ENCODE measurements at places on chromosomes 12 and 14. TPM values are rescaled to one million over a fixed set of nuclear protein-coding genes. Genes with fewer than 3 reads are reported as not detected.

EML5 gene
- total RNA-seq: 1.3 TPM

DNA sequence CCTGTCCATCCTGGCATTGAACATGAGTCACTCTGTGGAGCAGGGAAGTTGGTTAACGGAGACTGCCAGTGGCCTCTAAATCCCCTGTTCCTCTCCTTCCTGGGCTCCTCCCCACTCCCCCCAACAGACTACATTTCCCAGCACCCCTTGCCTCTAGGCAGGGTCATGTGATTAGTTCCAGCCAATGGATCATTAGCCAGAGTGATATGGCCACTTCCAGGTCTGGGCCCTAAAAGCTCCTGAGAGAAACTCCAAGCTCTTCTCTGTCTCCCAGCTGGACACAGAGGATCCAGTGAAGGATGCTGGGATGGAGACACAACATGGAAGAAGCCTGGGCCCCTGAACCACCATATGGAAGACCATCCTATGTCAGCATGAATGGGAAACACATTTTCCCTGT is 54.4 kb upstream of the RFLNA start:
- H3K4me3 ChIP-seq: no peak overlapping the region
- no peaks in the 10 kb centered on the region for H3K4me1 ChIP-seq
- no peaks in the 10 kb centered on the region for H3K36me3 ChIP-seq
- DNase-seq: no peak
- no peaks in the 10 kb centered on the region for H3K27me3 ChIP-seq

DNA sequence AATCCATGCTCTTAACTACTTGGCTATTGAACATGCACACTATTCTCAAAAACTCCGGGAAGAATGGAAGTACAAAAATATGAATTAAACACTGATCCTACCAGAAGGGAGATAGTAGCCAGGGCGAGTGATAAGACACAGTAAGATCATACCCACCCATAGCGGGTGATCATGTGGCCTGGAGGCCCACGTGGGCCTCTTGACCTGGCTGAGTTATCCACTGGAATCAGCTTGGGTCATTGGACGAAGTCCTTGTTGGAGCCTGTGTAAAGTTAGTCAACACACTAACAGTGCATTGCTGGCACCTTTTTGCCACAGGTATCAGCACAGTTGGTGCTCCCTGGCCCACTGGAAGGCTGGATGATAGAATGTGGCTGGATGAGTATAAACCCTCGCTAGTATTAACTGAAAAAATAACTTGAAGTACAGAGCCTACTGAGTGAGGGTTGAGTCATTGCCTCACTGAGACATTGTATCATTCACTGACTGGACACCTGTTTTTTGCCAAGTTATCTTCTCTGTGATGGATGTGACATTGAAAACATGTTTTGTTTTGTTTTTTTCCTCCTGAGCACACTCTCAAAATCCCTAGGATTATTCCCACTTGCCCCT is 149.2 kb upstream of the FUT8 start:
- no peak overlapping the region for H3K27ac ChIP-seq
- H3K4me1 ChIP-seq: no peaks in the 10 kb centered on the region

DNA sequence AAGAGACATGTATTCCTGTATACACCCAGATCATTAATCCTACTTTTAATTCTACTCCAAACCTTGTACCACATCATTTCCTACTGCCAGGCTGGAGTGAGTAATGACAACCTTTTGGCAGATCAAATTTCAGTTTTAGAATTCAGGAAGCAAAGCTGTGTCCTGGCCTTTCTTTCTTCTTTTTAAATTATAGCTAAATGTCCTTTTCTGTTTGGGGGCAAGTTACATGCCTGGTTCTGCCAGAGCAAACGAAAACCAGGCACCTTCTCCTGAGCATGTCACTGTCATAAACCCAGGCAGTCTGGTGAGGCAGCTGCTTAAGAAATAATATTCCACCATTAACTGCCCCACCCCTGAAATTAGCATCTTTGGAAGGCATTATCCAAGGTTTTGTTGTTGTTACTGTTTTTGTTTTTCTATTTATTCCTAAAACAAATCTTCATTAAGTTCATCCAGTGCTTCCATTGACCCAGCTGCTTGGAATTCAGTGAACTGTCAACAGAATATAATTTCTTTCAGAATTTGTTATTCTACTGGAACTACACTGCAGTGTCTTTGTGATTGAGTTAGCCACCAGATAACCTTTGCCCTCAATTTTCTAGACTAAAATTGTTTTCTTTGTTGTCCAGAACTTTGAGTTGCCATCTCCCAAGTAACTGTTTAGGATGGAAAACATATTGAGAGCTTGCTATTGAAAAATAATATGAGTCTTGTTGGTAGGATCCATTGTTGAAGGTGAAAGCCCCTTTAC is 33.2 kb downstream of the SAMD4A start:
- H3K4me3 ChIP-seq: no peak overlapping the region
- no peaks in the 10 kb centered on the region for H3K27me3 ChIP-seq
- H3K36me3 ChIP-seq: no peaks in the 10 kb centered on the region
- no peak for DNase-seq

DNA sequence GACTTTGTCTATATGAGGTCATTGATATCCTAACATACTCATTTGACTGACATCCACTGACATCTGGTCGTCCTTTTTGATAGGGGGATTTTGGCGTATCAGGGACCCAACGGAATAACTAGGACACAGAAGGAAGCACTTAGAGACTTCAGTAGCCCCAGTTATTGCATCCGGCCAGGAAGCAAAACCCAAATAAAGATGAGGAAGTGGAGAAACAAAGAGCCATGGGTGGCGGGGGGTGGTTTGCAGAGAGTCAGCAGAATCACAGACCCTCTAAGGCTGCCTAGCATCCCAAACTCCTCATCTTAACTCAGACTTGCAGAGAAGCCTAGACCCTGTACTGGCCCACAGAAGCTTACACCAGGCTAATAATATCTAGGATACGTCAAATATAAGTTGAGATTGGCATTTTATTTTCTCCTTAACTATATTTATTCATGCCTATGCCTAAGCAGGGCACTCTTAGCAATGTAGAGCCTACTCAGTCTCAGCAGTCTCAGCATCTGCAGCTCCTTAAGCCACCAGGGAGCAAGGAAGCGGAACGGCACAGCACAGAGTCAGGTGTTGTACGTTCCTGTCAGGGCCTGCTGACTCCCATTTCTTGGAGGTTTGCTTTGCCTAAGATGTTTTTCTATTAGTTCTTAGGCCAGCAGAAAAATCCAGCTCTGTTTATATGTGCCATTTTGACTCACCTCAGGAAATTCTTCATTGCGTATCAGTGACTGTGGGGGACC is 45.1 kb downstream of the KCNA1 start:
- no peak overlapping the region for H3K4me3 ChIP-seq
- H3K27me3 ChIP-seq: no peaks in the 10 kb centered on the region
- DNase-seq: no peak
- no peaks in the 10 kb centered on the region for H3K4me1 ChIP-seq
- H3K36me3 ChIP-seq: no peaks in the 10 kb centered on the region

- H3K4me3 ChIP-seq: no peak overlapping the region
- H3K4me1 ChIP-seq: no peaks in the 10 kb centered on the region
- H3K27me3 ChIP-seq: no peaks in the 10 kb centered on the region
- H3K36me3 ChIP-seq: no peaks in the 10 kb centered on the region
- DNase-seq: no peak
- H3K27ac ChIP-seq: no peak overlapping the region
Observed at GRCh38 chr14:31051023-31051422, 24.8 kb upstream of the STRN3 start.

ADAMTS20 gene
- not detected for total RNA-seq

OXA1L gene
- 121 TPM for total RNA-seq

GRCh38 chr14:66330228-66330627 is 155.9 kb upstream of the CCDC196 start:
- H3K4me1 ChIP-seq: no peaks in the 10 kb centered on the region
- no peak overlapping the region for H3K4me3 ChIP-seq
- no peaks in the 10 kb centered on the region for H3K27me3 ChIP-seq
- H3K27ac ChIP-seq: no peak overlapping the region

DNA sequence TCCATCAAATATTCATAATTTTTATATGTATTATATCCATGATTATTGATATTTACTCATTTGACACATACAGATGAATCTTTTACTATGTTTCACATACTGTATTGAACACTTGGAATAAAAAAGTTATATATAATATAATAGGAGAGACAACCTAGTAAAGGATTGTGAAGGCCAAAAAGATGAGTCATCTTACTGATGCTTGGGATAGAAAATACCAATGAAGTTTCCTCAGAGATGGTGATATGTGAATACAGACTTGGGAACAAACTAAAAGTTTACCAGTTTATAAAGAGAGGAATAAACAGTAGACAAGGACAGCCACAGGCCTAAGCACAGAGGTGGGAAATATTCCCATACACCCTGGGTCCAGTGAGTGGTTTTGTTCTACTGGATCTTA is 743.9 kb upstream of the FLRT2 start:
- no peak overlapping the region for H3K27ac ChIP-seq
- no peaks in the 10 kb centered on the region for H3K36me3 ChIP-seq
- no peak overlapping the region for H3K4me3 ChIP-seq

- DNase-seq: peak; percentile 83
- H3K36me3 ChIP-seq: no peaks in the 10 kb centered on the region
- no peaks in the 10 kb centered on the region for H3K27me3 ChIP-seq
- H3K4me1 ChIP-seq: peaks cover 11% of the 10 kb centered on the region
Observed at GRCh38 chr12:122399592-122400373, 22.7 kb downstream of the CLIP1 start.

HCAR3 gene
- 14.7 TPM for total RNA-seq

SAMD4A gene
- 1.4 TPM for total RNA-seq

GRCh38 chr12:4137441-4137840 is 136.1 kb upstream of the CCND2 start:
- no peak overlapping the region for H3K27ac ChIP-seq
- no peaks in the 10 kb centered on the region for H3K27me3 ChIP-seq
- DNase-seq: no peak
- H3K4me3 ChIP-seq: no peak overlapping the region

BBOF1 gene
- total RNA-seq: 3.6 TPM

PTPRR gene
- total RNA-seq: not detected

MSI1 gene
- total RNA-seq: not detected
